AG10803 (cell line): ENCODE measurements at places on chromosomes 6 and 20.
A peak's percentile ranks its signal among the peaks of the same experiment; 100 is the strongest.

- peak; percentile 64 for DNase-seq
Measured at GRCh38 chr6:146543940-146544615, 445 bp downstream of the RAB32 start.

DNA sequence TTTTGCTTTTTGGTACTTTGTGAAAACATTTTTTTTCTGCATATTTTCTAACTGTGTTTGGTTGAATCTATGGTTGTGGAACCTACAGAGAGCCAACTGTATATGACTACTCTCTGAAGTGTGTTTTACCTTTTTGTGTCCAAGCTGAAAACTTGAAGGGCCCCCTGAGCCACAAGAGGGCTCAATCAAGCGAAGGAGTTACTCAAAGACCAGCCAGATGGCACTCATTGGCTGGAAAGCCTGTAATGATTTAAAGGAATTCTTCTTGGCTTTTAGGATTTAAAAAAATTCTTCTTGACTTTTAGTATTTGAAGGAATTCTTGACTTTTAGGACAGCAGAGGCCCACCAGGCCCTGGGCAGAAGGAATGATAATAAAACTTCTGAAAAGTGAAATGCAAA is 27.0 kb upstream of the ECI2 start:
- no peak for DNase-seq

GRCh38 chr6:40307712-40308111 is 279.5 kb downstream of the LRFN2 start:
- DNase-seq: no peak

DNA sequence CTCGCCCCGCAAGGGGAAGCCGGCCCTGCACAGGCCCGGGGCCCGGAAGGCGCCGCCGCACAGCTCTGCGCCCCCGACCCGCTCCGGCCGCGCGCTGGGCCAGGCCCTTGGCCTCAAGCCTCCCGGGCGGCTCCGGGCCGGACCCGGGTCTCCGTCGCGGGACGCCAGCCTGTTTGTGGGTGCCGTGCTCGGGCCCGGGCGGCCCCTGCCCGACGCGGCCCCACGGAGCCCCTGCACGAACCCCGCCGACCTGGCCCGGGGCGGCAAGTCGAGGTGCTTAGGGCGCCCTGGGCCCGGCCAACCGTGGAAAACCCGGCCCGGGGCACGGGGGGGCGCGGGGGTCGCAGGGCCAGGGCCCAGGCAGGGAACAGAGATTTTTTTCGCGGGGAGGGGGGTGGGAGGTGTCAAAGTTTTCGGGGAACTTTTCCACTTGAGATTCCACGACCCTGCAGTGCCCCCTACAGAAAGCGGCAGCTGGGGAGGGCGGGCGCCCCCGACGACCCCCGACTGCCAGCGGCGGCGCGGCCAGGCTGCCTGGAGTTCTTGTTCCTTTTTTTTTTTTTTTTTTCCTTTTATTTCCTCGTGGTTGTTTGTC is 805 bp upstream of the STX16 start:
- DNase-seq: no peak

- DNase-seq: no peak
Measured at GRCh38 chr6:53238311-53238710, 89.7 kb upstream of the GCM1 start.

DNA sequence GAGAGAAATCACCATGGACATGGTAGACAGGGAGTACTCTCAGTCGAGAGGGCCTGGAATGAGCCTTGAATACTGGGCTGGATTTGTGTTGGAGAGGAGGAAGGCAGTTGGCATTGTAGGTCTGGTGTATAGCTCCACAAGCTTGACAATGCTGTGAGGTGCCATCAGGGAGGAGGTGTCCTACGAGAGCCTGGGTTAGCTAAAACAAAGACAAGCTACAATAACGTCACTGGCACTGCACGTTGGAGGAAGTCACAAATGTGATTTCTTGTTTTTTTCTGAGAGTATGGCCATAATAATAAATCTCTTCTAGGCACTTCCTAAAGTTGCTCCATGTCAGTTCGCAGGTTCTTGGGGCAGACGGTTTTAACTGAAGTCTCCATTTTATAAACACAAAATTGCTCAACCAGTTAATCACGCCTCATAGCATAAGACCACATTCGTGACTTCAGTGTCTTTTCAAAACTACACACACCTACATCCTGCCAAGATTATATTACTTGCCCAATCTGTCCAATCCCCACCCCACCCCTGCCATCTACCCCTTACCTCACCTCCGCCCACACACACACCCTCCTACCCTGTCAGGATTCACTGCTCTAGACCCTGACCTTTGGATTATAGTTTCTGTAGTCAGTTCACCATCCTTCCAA is 4.4 kb upstream of the HLA-DMB start:
- no peak for DNase-seq

- DNase-seq: no peak
Measured at GRCh38 chr6:133277900-133278545, 36.9 kb downstream of the EYA4 start.

DNA sequence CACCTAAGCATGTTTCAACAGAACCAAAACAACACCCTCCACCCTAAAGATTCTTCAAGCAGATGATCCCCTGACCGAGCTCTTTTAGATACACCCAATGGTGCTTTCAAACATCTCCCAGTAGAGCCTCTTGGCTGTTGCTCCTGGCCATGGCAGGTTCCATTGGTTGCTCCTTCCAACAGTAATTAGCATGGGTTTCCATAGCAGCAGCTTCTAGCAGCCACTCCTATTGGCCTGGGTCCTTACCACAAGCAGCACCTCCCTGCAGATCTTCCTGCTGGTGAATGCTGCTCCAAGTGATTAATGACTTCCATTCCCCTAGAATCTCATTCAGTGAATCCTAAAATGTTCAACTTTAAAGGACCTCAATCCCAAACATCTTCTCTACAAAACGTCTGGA is 13.9 kb downstream of the CCN2 start:
- DNase-seq: peak; percentile 80
